ENCODE measurements at places on chromosomes 5 and 9.

DNA sequence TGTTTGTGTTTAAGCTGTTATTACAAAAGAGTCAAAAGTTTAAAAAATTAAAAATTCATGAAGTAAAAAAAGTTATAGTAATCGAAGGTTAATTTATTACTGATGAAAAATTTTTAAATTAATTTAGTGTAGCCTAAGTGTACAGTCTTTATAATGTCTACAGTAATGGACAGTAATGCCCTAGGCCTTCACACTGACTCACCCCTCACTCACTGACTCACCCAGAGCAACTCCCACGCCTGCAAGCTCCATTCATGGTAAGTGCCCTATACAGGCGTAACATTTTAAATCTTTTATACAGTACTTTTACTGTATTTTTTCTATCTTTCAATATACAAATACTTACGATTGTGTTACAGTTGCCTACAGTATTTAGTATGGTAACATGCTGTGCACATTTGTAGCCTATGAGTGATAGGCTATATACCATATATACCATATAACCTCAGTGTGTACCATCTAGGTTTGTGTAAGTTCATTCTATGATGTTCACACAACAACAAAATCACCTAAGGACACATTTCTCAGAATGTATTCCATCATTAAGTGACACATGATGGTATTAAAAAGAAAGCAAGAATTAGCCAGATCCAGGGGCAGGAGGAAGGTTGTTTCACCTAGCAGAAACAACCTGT lies 40.1 kb downstream of the DCAF10 start:
- no peak for DNase-seq

GRCh38 chr5:6743161-6743560 lies 29.9 kb downstream of the TENT4A start:
- DNase-seq: no peak

DNA sequence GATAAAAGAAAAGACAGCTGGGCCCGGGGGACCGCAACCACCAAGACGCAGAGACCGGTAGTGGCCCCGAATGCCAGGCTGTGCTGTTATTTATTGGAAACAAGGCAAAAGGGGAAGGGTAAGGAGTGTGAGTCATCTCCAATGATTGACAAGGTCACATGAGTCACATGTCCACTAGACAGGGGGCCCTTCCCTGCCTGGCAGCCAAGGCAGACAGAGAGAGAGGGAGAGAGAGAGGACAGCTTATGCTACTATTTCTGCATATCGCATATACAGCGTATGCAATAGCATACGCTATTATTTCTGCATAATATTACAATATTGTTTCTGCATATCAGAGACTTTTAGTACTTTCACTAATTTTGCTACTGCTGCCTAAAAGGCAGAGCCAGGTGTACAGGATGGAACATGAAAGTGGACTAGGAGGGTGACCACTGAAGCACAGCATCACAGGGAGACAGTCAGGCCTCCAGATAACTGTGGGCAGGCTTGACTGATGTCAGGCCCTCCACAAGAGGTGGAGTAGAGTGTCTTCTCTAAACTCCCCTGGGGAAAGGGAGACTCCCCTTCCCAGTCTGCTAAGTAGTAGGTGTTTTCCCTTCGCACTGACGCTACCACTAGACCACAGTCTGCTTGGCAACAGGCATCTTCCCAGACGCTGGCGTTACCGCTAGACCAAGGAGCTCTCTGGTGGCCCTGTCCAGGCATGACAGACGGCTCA lies 50.3 kb downstream of the RFX3 start:
- DNase-seq: no peak

DNA sequence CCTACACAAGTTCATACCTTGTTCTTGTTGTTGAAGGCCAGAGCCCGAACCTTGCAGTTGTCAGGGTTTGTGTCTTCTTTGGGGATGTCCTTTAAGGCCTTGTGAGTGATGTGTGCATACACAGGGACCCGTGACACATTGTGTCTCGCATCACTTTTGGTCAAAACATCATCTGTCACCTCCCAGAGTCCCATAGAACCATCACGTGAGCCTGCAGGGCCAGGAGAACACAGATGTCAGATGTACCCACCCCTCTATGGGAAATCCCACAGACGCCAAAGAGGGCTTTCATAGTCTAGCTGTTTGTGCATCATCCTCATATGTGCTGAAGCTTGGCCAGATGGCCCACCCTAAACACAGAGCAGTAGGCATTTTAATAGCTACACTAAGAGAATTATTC lies 28.2 kb downstream of the DCAF12 start:
- no peak for DNase-seq

DNA sequence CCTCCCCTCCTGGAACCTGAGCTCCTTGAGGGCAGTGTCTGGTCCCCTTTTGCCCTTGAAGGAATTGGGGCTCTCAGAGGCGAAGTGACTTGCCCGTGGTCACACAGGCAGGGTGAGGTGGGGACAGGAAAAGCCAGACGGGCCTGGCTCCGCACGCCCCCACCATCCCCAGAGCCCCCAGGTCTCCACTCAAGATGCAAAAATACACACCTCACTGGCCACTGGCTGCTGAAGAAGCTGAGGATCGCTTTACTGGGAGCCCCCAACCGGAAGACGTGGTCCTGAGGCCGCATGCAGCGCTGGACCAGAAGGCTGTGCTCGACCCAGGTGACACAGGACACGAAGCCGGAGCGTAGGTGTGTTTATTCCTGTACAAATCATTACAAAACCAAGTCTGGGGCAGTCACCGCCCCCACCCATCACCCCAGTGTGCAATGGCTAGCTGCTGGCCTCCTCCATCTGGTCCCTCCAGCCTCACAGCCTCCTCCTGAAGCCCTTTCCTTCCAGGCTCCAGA lies 7.6 kb upstream of the AK1 start:
- DNase-seq: no peak

GRCh38 chr5:110896901-110897300 lies 158.1 kb downstream of the SLC25A46 start:
- DNase-seq: no peak

DNA sequence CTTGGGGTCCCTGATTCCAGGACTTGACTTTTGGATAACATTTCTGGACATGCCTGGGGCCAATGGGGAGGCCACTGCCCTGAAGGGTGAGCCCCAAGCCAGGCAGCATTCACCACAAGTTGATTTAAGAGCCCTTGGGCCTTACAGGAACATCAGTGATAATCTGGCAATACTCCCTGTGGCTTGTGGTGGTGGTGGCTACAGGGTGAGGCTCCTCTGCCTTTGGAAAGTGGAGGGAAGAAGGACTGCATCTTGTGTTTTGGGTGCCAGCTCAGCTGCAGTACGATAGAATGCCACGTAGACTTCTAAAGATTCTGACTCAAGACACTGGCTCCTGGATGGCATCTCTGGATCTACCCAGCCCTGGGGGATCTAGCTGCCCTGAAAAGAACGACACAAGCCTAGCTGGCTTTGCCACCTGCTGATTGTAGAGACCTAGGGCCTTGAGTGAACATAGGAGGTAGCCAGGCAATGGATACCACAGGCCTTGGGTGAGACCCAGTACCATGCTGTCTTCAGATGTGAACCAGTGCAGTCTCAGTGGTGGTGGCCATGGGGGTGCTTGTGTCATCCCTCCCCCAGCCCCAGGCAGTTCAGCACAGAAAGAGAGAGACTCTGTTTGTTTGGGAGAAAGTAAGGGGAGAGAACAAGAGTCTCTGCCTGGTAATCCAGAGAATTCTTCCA lies 79.0 kb upstream of the DAP start:
- no peak for DNase-seq

DNA sequence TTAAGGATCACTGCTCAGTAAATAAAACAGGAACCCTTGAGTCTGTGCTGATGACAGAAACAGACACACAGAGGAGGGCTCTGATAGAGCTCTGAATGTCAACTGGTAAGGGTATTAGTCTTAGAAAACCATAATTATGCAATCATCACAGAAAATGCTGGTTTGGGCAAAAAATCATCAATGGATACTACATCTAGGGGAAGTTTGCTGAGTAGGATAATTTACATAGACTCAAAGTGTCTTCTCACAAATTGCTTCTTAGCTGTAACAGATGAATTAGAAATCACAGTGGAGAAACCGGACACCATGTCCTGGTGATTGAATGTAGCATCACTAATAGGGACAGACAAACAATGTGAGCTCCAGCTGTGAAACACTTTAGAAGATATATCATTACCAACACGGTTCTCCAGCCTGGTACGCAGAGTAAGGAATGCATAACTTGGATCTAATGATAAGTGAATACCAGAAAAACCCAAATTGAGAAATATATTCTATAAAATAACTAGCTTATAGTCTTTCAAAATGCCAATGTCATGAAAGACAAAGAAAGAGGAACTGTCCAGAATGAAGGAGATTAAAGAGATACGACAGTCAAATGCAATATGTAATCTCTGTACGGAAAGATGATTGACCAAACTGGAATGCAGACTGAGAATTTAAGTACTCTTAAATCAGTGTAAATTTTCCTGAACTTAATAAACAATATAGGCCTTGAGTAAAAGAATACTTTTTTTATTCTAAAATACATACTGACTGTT lies 17.3 kb downstream of the CHD1 start:
- DNase-seq: peak; percentile 18

DNA sequence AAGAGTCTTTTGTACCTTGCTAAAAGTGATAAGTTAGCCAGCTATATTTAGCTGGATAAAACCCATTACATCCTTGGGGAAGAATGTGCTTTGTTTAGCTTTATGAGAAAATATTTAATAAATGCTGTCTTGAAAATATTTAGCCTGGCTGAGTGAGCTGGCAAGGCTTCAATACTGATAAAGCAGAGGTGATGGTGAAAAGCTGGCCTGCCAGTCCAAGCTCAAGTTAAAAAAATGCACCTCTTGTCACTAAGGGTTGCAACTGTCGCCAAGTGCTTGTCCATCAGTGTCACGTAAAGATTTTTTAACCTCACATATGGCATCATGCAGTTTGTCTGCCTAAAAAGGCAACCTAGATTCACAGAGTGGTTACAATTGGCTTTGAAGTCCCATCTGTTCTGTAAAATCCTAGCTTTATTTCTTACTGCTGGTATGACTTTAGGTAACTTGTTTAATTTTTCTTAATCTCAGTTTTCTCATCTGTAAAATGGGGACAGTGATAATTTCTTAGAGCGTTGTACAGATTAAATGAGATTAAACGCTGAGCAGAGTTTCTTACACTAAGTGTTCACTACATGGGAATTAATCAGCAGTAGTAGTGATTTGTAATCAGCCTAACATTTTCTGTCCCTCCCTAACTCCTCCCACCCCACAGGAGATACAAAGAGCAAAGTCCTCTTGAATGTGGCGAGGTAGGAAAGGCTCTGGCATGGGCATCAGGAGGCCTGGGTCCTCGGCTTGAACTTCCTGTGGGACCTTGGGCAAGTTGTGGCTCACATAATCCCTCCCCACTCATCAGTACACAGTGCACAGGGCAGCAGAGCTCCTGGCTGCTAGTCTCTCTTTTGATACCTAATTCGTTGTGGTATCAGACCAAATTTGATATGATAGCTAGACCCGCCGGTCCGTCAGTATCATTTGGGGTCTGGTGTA lies 48.7 kb downstream of the PIK3R1 start:
- no peak for DNase-seq

GRCh38 chr9:1125741-1126140 lies 75.6 kb downstream of the DMRT2 start:
- DNase-seq: no peak

GRCh38 chr5:16291474-16291873 lies 111.9 kb upstream of the MARCHF11 start:
- no peak for DNase-seq

- no peak for DNase-seq
Observed at GRCh38 chr5:174358276-174358675, 312.8 kb downstream of the NSG2 start.

DNA sequence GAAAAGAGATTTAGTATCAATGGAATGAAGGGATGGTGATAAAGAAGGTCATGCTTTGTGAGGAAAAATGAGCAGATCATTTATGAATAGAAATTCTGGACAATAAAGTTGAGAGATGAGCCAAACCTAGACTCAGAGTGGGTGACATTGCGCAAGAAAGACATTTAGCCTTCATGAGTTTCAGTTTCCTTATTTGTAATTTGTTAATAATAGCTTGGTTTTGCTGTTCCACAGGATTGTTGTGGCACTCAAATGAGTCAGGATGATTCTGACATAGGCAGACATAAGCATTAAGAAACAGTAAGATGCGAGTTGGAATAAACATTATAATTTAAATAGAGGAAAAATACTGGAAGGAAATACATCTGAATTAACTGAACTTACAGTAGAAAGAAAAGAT lies 34.8 kb downstream of the ITGA2 start:
- DNase-seq: no peak

GRCh38 chr5:146574713-146575112 lies 58.7 kb upstream of the GPR151 start:
- DNase-seq: no peak

DNA sequence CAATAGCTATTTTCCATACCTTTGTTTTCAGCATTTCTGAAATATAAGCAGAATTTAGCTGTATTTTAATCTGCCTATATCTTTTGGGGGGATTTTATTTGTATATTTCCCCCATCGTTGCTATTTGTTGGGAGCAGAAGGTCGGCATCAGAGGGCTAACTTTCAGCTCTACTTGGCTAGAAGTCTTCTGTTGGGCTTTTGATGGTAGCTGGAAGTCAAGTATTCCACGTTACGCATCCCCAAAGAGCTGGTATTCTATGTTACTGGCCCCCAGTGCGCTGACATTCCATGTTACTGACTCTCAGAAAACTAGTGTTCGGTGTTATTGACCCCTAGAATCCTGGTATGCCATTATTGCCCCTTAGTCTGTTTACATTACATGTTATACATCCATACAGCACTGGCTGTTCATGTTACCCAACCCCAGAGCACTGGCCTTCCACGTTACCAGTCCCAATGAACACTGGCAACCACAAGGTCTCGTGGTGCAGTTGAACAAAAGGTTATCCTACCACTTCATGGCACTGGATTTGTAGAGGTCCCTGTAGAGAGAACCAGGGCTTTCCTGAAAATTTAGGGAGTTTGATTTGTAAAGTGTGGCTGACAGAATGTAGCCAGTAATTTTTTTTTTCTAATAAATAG lies 278.1 kb upstream of the CD180 start:
- DNase-seq: no peak

- DNase-seq: no peak
Observed at GRCh38 chr5:68253624-68254585, 38.3 kb downstream of the PIK3R1 start.

DNA sequence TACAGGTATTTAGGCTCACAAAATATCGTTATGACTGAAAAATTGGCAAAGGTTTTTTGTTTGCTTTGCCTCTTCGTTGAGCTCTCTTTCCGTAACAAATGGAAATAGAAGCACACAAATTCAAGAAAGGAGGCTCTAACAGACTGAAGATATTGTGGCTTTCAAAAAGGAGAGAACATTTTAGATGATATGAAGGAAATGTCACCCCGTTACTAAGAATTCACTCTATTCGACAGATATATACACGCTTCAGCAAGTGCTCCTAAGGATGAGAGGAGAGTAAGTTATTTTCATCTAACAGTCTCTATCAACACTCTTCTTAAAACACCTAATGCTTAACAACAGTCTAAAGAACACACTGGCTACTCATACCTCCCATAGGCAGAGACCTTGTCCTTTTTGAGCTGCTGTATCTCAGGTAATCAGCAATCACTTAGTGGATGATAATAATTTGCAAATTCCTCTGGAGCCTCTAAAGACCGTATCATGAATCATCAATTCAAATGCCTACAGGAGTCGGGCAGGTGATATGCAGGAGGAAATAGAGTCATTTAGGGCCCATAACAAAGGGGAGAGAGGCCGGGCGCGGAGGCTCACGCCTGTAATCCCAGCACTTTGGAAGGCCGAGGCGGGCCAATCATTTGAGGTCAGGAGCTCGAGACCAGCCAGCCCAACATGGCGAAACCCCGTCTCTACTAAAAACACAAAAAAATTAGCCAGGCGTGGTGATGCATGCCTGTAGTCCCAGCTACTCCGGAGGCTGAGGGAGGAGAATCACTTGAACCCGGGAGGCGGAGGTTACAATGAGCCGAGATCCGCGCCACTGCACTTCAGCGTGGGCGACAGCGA lies 1.4 kb upstream of the HSDL2 start:
- DNase-seq: no peak

GRCh38 chr9:133677126-133678010 lies 41.2 kb downstream of the DBH start:
- DNase-seq: no peak
